Effector CD4-positive, alpha-beta T cell (primary cell): ENCODE measurements at places on chromosomes 7 and 10.

DNA sequence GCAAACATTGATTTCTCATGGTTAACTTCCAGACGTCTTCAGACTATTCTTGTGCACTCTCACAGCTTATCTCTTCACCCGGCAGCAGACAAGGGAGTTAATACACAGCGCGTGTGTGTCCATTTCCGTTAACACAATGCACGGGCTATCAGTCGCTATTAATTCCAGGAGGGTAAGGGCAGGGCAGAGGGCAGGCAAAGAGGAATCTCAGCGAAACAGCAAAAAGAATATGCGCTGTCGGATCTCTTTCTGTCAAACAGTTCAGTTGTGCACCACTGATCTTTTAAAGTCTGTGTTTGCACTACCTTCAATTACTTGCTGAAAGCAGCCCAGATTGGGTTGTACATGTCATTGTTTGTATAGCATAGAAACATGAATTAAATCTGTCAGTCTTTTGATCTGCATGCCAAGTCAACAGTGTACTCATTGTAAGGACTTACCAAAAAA, 41.1 kb upstream of the CABCOCO1 start:
- DNase-seq: no peak

DNA sequence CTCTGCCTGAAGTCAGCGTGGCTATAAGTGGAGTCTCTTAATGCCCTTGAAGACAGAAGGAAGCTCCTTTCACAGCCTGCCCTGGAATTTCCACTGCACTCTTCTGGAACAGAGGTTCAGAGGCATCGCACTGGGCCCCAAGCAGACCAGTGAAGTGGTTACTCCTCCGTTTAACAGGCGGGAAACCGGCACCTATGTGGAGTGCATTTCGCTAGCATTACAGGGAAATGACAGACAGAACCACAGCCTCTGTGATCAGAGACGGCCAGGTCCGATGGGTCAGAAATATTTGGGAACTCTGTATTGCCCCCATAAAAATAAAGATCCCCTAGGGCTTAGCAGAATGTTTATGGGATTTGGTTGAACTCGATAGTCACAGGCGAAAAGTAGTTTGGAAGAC, 406.9 kb upstream of the PRKCQ start:
- no peak for DNase-seq

- no peak for DNase-seq
Observed at GRCh38 chr7:81624650-81625631, 144.9 kb downstream of the HGF start.

GRCh38 chr7:66737667-66738066, 2.9 kb upstream of the RABGEF1 start:
- DNase-seq: no peak

DNA sequence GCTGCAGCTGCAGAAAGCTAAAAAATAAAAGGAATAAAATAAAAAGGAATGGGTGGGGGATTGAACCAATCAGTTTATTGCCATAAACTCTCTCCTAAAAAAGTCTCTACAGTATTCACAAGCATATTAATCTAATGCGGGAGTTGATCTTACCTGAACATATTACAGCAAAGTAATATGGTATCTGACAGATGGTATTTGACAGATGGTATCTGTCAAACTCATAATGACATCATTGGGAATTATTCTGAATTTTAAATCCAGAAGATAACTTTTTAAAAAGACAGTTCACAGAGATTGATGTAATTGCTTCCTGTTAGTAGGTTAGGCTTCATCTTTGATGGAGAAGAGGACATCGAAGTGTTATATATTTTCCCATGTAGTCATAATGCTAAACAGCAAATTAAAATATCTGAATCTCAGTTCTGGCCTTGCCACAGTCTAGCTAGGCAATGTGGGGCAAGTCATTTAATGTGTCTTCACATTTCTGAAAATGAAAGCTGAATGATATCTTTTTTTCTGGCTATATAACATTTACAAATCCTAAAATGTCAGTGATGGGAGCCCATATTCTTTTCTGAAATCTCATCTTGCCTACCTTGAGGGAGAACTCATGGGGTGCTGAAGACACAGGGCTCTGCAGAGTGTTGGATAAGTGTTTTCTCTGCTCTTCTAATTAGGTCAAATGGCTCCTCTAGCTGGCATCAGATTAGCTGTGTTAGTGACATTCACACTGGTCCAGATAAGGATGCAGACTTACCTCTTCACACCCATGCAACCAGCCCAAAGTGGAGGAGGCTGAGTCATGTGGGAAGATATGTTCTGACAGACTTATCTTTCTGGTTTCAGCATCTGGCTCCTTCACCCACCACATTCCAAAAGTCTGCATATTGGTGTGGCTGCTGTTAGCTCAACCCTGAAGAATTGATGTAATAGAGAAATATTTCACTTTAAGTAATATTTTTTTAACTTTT, 2.1 kb upstream of the LIPM start:
- no peak for DNase-seq

DNA sequence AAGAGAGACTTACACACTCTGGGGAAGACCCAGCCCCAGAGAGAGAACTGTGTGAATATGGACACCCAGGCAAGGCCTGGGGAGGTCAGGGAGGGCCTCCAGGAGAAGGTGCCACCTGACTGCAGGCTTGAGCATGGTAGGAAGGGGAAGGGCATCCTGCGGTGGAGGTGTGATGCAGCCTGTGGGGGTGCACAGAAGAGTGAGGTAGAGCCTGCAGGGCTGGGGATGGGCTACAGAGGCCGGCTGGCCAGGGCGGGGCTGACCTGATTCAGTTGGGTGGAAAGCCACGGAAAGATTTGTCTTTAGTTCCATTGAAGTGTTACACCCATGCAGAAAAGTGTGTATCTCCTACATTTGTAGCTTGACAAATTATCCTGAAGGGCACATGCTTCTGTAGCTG, 47.6 kb downstream of the ZMIZ1 start:
- DNase-seq: no peak

DNA sequence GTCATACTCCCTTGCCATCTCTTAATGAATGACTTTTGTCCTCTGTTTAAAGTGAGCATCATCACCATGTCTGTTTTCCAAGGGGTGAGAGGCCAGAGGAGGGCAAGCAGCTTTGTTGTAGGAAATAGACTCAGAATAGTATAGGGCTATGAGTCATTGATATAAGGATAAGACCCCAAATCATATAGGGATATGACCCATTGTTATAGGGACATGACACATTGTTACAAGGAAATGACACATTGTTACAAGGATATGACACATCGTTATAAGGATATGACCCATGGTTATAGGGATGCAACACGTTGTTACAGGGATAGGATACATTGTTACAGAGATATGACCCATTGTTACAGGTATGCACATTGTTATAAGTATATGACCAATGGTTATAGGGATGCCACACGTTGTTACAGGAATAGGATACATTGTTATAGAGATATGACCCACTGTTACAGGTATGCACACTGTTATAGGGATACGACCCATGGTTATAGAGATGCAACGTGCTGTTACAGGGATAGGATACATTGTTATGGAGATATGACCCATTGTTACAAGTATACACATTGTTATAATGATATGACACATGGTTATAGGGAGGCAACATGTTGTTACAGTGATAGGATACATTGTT, 311.1 kb upstream of the ADARB2 start:
- DNase-seq: no peak

DNA sequence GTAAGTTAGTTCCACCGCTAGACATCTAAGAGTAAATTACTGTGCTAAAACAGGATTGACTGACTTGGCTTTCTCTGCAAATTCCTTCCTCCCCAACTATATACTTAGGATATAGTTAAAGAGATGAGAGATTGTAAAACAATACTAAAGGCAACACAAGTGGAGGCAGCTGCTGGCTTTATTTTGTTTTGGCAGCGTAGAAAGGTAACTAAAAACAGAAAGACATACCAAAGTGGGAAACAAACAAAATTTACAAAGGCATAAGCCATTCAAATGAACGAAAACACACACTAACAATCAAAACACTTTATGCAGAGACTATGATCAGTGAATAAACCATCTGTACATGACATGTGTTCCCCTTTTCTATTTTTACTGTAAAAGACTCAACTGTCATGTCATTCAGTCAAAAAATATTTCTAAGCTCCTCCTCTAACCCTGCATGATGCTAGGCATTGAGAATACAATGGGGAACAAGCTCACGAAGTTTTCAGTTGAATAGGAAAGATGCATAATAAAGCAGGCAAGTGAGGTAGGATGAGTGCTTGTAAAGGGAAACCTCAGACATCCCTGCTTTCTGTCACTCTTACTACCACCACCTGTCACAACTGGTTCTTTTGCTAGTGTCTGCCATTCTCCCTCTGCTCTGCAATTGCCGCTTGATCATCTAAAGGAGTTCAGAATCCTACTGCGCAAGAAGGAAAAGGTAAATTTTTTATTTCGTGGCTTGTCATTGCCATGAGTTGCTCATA, 64.2 kb upstream of the COL1A2 start:
- no peak for DNase-seq

DNA sequence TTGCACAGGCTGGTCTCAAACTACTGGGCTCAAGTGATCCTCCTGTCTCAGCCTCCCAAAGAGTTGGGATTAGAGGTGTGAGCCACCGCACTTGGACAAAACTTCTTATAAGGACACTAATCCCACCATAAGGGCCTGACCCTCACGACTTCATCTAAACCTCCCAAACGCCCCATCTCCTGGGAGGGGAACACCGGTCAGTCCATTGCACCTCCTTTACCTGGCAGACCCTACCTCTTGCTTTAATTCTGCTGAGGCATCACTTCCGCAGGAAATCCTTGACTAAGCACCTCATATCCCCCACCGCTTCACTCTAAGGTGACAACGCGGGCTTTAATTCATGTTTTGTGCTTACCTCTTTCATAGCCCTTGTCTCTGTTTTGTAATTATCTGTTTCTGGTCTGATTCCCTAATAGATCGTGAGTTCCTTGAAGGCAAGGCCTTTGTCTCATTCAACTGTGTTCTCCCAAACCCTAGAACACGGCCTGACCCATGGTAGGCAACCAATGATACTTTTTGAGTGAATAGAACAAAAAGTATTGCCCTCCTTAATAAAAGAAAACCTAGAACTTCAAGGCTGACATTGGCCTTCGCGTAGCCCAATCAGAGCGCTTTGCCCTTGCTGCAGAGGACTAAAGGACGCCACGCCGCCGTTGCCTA, 481 bp upstream of the ZNF862 start:
- DNase-seq: no peak

- no peak for DNase-seq
Observed at GRCh38 chr10:95295031-95295755, 4.4 kb upstream of the PDLIM1 start.

GRCh38 chr7:27910326-27910725, 170.4 kb downstream of the TAX1BP1 start:
- DNase-seq: no peak

DNA sequence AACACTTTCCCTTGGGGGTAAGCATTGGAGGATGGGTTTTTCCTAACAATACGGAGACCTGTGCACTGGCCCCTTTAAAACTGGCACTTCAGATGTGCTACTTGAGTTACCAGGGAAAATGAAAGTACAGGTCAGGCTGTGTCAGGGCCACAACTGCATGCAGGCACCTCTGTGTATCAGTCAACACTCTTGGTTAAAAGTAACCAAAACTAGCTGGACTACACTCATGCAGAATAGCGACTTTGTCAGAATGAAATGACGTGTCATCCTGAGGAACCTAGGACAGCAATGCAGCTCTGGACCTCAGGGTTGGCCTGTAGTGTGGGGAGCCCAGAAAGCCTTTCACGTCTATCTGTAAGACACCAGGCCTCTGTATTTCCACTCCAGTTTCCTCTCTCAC, 33.8 kb upstream of the SMKR1 start:
- no peak for DNase-seq

DNA sequence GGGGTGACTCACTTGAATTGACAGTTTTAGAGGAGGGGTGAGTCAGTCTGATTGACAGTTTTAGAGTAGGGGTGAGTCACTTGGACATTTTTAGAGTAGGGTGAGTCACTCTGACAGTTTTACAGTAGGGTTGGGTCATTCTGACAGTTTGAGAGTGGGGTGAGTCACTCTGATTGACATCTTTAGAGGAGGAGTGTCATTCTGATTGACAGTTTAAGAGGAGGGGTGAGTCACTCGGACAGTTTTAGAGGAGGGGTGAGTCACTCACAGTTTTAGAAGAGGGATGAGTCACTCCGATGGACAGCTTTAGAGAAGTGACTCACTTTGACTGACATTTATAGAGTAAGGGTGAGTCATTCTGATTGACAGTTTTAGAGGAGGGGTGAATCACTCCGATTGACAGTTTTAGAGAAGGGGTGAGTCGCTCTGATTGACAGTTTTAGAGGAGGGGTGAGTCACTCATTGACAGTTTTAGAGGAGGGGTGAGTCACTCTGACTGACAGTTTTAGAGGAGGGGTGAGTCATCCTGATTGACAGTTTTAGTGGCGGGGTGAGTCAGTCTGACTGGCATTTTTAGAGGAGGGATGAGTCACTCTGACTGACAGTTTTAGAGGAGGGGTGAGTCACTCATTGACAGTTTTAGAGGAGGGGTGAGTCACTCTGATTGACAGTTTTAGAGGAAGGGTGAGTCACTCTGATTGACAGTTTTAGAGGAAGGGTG, 595.9 kb downstream of the DNAJB6 start:
- no peak for DNase-seq

- no peak for DNase-seq
Observed at GRCh38 chr7:73893342-73894101, 32.6 kb downstream of the TMEM270 start.

DNA sequence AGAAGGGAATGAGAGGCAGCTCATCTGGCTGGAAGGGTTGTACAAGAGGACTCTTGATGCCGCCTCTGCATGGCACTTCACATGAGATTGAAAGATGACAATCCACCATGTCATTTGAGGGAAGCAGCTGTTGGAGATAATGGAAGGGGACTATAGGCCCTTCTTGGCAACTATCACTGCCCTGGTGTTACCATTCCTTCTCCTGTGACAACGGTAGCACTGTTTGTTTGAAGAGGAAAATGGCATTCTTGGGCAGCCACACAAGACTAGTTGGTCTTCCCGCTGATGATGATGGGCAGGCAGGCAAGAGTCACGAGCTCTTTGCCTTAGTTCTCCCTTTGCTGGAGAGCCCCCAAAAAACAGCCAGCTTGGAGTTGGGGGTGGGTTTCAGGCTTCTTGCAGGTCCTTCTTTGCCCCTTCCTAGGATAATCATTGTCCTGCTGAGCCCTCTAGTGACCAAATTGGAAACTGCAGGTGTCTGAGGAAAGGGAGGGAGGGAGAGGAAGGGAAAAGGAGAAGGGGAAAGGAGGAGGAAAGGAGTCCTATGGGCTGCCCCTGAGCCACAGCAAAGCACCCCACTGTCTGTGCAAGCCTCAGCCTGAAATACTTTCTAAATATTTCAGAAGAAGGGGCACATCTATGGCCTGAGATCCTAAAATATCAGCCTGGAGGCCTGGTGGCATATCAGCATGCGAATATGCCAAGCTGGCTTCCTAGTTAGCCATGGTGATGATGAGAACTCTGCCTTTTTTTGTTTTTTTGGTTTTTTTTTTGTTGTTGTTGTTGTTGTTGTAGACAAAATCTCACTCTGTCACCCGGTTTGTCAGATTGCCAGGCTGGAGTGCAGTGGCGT, 165.6 kb upstream of the KMT2E start:
- peak; percentile 44 for DNase-seq

DNA sequence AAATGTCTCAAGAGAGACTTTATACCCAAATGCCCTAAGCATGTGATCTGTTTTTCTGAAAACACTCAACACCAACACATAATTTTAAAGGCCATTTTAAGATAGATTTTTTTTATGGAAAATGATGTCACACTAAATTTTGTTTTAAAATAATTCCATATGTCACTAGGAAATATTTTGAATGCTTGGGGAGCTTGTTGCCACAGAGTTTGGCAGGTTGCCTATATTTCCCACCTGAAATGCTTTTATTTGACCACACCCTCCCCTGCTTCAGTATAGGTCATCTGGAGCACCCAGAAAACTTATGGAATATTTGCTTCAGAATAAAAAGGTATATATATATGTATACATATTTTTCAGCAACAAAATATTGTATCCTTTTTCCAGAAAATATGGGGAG, 180.0 kb upstream of the ANK3 start:
- DNase-seq: no peak

- no peak for DNase-seq
Observed at GRCh38 chr10:5945561-5946418, 31.6 kb downstream of the IL15RA start.
